ENCODE measurements at places on chromosomes 5 and 9.
A peak's percentile ranks its signal among the peaks of the same experiment; 100 is the strongest.

DNA sequence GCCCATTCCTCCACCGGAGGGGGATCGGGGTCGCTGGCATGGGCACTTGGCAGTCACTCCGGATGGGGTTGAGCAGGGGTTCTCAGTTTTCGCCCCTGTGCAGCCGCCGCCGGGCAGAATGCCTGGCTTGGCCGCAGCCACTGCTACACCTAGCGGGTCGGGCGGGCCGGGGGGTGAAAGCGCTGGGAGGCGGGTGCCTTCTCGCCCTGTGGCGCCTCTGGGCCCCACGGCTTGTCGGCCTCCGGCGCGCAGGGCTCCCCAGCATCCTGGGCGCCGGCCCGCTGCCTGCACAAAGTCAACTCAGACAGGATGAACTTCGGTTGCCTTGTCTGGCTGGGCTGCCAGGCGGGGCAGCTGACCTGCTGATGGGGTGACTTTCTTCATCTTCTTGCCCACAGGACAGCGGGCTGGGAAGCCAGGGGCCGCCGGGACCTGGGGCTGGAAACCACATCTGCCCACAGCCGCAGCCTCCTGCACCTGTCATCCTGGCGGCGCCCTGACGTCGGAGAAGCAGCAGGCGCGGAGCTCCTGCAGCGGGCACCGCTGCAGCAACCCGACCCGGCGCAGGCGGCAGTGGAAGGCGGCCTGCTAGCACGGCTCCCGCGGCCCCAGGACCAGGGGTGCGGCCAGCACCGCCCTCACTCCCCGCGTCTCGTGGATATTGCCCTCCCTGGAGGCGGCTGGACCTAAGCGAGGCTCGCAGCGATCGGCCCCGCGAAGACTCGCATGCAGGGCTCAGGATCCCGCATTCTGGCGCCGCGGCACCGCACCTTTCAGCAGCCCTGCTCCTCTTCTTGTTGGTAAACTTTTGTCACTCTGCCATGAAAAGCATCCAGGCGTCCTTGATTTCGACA, 1.3 kb upstream of the ANKRD18A start:
- DNase-seq, result peak; percentile 35

DNA sequence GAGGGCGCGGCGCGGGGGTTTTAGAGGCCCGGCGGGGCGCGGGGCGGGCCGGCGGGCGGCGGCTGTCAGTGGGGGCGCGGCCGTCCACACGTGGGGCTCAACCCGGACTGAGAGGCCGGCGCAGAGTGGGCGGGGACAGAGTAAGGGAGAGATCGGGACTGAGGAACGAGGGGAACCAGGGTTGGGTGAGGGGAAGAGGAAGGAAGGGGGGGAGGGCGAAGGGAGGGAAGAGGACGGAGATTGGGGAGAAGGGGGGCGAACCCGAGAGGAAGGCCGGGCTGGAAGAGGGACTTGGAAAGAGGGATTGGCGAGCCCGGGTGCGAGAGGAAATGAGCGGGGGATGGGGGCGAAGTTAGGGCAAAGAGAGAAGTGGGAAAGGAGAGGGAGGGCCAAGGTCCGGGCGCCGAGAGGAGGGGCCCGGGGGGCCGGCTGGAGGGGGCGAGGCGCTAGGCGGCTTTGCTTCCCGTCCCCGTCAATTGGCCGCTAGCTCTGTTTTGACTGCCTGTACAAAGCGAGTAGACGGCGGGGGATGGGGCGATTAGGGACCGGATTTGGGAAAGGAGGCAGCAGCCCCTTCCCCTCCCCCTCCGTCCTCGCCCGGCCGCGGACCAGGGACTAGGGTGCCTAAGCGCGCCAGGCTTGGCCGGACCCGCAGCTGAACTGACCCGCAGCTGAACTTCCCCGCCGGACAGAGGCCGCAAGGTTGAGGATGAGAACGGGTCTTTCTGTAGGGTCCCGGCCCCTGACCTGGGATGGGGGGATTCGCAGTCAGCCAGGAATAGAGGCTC, 399 bp upstream of the FBN2 start:
- DNase-seq, result peak; percentile 63

GRCh38 chr9:87393706-87394230, 103.9 kb upstream of the DAPK1 start:
- DNase-seq, result no peak

- no peak for DNase-seq
Observed at GRCh38 chr5:31786090-31786631, 147.2 kb downstream of the PDZD2 start.

GRCh38 chr9:124439086-124439485, 11.2 kb upstream of the ADGRD2 start:
- DNase-seq, result no peak

DNA sequence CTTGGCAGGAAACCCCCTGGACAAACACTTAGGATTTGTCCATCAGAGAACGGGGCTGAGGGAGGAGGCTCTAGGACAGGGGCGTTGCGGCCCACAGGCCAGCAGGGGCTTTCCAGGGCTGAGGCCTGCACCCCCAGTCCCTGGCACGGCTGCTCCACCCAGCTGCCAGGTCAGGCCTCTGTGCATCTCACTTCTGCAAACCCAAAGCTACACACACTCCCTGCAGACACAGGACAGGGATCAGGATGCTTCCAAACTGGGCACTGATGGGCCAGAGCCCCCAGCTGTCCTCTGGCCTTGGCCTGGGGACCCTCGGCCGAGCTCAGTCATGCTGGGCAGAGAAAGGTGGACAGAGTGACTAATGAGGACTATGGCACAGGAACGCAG, 106.2 kb upstream of the SARDH start:
- no peak for DNase-seq

DNA sequence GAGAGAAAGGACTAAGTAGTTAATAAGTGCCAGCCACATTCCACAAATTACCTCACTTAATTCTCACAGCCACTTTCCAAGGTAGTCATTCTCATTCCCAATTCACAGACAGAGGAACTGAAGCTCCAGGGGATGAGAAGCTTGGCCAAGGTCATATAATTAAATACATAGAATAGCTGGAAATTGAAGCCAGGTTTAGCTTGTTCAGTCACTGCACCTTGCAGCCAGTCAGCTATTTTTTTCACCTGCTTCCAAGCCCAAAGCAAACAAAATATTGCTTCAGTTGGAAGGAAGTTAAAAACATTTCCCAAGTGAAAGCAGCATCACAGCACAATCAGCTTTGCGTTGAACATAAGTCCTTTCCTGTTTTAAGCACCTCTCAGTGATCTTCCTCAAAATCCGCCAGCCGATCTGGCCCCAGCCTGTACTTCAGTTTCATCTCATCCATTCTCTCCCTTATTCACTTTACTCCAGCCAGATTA, 4.8 kb downstream of the ALDH1A1 start:
- peak; percentile 32 for DNase-seq

GRCh38 chr5:138955013-138955660, 80.0 kb upstream of the LRRTM2 start:
- DNase-seq, result no peak

DNA sequence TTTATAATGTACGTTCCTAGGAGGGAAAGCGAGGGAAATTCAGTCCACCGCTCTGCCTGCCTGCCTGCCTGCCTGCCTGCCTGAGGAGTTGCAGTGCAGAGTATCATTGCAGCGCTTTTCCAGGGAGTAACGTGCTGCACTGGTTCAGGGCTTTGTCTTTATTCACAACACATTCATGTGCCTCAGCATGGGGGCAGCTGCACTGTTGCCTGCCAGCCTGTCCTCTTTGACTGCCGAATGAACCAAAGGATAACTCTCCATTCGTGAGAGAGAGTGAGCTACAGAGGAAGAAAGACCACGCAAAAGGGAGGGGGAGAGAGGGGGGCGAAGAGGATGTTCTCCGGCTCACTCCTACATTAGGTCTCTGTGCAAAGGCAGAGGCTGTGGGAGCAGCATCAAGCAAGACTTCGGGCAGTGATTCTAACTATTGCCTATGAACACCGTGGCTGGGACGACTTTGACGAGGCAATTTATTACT, 791.2 kb downstream of the MAT2B start:
- DNase-seq, result no peak

DNA sequence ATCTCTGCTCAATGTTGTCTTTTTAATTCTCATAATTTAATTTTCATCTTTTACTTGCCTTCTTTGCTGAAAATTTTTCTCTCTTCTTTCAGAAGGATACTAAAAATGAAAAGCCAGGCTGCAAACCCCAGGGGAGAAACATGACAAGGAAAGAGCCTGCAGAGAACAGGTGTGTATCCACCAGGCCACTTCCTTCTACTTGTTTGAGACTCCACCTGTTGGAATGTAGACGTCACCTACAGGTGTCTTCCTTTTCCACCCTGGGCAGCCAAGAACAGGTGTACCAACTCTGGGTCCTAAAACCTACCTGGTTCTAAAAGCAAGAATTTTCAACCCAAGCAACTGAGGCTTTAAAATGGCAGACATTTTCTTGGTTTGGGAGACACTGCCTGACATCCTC, 166.8 kb downstream of the ATP10B start:
- DNase-seq, result no peak

DNA sequence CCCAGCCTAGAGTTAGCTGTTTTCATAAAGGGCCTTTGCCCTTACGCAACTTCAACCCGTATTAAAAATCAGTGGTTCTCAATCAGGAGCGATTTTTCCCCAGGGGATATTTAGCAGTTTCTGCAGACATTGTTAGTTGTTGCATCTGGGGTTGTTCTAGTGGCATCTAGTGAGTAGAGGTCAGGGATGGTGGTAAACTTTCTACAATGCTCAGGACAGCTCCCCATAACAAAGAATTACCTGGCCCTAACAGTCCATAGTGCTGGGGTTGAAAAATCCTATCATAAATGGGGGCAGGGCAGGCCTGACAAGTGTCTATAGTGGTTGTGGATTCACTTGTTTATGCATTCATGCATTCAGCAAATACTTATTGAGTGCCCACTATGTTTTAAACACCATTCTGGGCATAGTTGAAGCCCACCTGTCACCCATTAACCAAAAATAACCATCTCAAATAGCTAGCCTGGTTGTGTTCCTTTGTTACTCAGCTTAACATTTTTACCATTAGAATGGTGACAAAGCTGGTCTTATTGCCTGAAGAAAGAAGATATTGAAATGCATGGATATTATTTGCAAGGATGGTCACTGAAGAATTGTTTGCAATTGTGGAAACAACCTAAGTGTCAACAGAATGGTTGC, 15.9 kb upstream of the FGF1 start:
- DNase-seq, result no peak

DNA sequence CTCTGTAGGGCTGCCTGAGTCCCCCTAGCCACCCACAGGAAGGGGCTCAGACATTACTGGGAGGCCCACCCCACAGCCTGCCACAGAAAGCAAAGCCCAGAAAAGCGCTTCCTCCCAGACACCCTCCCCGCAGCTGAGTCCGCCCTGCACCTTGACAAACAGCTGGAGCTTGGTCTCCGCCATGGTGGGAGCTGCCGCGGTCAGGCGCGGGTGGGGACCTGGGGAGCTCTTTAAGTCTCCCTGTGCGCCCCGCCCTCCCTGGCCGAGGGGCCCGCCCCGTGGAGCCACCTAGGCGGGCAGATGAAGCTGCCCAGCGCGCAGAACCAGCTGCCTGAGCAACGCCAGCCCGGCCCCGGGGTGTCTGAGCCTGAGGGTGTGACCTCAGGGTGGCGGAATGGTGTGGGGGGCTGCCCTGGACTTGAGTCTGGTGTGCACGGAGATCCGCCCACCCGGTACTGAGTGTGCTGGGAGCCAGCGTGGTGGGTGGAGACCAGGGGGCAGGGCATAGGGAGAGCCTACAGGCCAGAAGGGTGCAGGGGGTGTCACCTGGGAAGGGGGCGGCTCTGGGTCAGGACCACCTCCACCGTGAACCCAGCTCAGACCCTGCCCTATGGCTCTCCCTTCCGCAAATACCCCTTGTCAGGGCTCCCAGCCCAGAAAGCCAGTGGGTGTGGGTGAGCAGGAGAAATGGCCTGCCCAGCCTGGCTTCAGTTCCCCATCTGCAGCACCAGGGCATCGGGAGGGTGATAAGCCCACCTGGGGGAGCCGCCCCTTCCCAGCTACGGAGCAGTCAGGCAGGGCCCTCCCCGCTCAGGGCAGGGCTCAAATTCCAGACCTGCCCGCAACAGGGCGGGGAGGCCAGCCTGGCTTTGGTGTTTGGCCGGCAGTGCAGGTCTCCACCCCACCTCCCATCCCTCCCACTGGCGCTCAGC, at the start of gene CLIC3:
TSS of gene CLIC3 (minus strand) at position 208 of the 932 bp plus-strand sequence. CDS start at position 183, 25 bp downstream.
- peak; percentile 75 for DNase-seq

DNA sequence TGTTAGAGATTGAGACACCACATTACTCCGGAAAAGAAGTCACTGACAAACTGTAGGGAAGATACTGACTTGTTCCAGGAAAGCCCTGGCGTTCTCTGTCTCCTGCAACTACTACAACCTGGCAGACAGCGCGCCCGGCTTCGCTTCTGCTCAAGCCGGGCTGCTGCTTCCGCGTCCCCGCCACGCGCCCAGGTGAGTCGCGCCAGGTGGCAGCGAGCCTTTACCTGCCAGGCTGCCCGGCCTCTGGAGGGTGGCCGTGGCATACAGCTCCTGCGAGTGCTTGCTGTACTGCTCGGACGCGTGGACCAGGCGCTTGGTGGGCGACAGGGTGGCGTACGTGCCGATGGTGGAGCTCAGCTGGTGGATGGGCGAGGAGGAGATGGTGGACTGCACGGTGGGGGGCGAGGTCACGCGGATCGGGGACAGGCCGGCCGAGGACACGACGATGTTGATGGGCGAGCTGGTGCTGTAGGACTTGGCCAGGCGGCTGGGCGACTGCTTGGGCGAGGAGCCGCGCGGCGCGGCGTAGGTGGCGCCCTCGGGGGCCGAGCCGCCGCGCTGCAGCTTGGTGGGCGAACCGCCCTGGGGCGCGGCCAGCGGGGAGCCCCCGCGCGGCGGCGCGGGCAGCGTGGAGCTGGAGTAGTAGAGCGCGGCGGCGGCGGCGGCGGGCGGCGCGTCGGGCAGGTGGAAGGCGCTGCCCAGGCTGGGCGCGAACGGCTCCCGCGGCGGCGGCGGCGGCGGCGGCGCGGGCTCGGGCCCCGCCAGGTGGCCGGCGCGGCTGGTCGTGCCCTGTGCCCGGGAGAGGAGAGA, 519.6 kb downstream of the CTNND2 start:
- peak; percentile 59 for DNase-seq

GRCh38 chr5:64784451-64785025, 15.8 kb downstream of the CWC27 start:
- DNase-seq, result peak; percentile 90

DNA sequence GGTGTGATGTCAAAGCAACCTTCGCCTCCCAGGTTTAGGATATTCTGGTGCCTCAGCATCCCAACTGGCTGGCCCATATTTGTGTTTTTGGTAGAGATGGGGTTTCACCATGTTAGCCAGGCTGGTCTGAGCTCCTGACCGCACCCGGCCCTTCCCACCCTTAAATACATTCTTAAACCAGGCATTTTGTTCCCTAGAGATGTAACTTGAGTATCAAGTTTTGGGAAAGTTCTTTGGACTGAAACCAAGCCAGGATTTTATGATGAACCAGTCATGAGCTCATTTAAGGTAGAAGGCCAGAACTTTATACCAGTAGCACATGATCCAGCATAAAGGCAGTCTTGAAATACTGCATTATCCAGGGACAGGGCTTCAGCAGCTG, 3.5 kb downstream of the RPL7A start:
- DNase-seq, result no peak

DNA sequence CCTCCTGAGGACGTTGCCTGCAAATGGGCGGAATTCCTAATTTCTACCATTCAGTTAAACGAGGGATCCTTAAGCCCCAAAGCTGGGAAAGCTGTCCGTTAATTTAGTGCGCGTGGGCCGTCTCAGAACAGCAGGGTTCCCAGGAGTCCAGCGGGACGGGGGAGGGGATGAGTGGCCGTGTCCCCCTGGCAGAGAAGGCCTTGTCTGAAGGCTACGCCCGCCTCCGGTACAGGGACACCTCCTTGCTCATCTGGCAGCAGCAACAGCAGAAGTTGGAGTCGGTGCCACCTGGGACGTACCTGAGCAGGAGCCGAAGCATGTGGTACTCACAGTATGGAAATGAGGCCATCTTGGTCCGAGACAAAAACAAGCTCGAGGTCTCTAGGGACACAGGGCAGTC, 1.3 kb downstream of the BRD3OS start:
- DNase-seq, result no peak

Data from hematopoietic multipotent progenitor cell treated with erythropoietin and hydrocortisone succinate and interleukin-3 and kit ligand, for 4 days (in vitro differentiated cells).